Natural killer cell (primary cell): ENCODE measurements at places on chromosomes 3 and 15.

GRCh38 chr15:51505251-51505650 is 117.3 kb downstream of the DMXL2 start:
- DNase-seq = no peak

DNA sequence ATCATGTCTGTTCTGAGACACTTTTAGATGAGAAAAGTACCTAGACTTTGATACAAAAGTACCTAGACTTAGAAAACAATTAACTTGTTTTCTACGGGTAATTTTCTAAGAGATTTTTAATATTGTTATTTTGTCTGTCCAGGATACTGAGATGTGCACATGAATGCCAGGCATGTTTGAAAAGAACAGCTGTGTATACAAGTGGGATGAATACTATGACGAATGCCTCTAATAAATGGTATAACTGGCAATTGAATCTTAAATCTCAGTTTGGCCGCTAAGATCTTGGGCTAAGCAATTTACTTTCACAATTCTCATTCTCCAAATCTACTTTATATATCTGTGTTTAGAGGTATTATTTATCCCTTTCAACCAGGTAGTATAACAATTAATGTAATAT is 207.4 kb downstream of the CBLB start:
- no peak for DNase-seq

DNA sequence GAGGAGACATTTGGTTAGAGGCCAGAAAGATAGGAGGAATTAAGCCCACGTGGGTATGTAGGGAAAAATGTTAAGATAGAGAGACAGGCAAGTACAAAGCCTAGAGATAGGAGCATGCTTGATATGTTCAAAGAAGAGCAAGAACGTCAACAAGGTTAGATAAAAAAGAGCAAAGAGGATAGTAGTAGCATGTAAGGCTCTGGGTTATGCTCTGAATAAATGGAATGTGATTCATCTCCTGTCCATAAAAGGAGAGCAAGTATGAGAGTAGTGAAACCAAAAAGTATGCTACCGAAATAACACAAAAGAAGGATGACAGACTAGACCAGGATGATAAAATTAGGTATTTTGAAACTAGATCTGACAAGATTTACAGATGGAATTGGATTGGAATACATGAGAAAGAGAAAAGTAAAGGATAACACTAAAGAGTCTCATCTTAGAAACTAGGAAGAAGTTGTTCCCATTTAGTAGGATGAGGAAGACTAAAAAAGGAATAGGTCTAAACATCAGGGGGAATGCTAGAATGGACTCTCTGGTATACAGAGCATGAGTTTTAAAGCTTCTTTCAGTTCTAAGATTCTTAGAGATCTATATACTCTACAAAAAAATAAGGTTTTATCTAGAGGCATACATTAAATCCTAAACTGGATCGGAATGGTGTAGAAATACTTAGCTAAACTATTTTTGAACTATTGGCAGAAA is 59.1 kb downstream of the TRPM7 start:
- no peak for DNase-seq

DNA sequence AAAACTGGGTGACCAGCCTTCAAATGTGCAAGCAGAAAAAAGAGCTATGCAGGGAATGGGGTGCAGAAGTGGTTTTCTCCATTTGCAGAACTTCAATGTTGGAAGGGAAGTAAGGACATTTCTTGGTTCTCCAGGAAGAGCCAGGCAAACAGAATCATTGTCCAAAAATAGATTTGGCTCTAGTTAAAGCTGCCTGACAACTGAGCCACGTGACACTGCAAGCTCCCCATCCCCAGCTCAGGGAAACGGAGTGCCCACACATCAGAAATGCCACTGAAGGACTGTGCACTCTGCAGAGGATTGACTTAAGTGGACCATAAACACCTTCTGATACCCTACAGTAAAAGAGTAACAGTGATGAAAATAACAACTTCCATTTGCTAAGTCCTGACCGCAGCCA is 195.6 kb upstream of the NSMCE3 start:
- DNase-seq = no peak

DNA sequence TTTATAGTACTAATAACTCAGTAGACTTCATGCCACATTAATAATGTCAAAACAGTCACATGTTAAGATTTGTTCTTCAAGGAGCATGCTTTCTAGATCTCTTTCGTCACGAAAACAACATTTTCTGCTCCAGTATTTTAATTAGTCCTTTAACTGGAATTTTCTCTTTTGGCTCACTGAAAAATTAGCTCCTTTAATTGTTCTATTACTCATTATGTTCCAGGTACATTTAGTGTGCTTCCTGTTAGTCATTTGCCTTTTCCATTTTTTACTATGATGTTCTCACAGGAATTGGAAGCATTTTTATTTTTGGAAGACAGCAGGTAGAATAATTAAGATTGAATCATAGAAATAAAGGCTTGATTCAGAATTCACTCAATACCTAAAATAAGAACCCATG is 111.2 kb downstream of the SLC9A9 start:
- no peak for DNase-seq

DNA sequence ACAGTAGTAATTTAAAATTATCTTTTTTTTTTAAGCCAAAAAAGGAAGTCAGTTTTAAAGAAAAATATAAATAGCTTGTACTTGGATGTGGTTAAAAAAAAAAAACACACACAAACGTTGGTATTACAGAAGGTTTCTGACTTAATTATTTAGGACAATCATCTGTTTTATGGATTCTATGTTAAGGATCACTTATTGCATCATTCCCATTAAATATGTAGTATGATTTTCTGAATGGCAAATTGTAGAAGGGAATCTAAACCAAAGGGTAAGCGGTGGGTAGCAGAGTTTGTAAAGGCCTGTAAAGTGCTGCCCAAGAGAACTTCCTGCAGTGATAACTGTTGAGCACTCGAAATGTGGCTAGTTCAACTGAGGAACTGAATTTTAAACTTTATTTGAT is 8.0 kb downstream of the SENP2 start:
- DNase-seq = no peak

- no peak for DNase-seq
Measured at GRCh38 chr3:152524198-152525140, 255.7 kb downstream of the MBNL1 start.

GRCh38 chr3:37144806-37145205 is 29.6 kb downstream of the LRRFIP2 start:
- peak; percentile 10 for DNase-seq

DNA sequence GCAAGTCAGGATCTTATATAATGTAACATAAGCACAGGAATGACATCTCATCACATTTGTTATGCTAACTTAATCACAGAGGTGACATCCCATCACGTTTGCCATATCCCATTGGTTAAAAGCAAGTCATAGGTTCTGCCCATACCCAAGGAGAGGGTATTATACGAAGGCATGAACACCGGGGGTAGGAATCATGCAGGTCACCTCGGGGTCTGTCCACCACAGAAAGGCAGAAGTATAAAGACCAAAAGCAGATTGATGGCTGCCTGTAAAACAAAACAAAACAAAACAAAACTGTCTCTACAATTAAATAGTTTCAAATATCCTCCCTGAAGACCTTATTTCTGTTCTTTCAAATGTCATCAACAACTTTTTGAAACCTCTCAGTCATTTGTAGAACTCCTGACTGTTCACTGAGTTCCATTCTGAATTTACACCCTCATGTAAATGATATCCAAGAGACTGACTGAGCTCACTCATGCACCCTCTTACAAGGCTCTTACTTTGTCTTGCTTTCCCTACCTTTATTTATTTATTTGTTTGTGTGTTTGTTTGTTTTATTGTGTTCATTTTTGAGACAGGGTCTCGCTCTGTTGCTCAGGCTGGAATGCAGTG is 22.7 kb upstream of the ZNF639 start:
- DNase-seq = no peak

GRCh38 chr15:92020207-92020606 is 166.7 kb downstream of the SLCO3A1 start:
- no peak for DNase-seq

DNA sequence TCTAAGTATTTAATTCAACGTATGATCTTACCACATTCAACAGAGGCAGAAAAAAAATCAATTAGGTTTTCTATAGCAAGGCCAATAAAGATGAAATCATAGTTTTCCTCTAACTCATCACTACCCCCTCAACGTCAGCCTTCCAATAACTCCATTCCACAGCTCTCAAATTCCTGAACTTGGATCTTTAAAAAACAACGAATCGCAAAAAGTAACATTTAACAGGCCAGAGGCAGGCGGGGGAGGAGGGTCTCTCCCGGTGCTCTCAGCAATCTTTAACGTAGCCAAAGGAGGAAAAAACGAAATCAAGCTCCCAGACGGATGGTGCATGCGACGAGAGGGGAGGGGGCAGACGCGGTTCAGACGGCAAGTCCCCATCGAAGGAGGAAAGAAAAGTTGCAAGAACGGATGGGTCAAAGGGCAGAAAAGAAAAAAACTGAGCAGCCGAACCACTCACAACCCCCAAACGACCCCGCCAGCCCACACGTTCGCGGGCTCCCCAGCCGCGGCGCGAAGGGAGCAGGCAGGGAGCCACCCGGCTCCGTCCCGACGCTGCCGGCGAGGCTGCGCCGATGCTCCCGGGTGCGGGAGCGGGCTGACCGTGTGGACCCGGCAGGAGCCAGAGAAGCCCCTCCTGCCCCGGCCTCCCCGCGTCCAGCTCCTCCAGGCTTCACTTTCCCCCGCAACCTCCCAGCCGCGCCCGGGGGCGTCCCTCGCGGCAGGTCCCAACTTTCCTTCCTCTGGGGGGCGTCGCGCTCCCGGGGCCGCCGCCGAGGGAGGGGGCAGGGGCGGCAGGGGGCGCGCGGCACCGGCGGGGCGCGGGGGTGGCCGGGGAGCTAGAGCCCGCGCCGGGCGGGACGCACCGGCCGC is 703 bp downstream of the PEAK1 start:
- DNase-seq = peak; percentile 53

DNA sequence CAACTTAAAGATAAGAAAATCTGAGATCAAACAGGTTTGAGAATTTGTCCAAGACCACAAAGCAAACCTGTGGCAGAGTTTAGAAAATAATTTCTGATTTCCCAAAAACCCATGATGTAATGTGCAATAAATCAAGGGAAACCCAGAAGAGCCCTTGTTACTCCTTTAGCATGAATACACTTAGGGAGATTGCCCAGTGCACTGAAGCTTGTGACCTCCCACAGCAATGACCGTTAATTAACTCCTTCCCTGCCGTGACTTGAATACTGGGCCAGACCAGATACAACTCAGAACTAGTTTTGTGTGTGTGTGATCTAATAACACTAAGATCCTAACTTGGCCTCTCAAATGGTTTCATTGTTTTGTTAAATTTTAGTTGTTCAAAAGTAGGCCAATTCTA is 2.5 kb downstream of the PRKAR2A start:
- DNase-seq = no peak

- no peak for DNase-seq
Measured at GRCh38 chr3:78605178-78605577, 1162.6 kb downstream of the ROBO1 start.

- no peak for DNase-seq
Measured at GRCh38 chr3:42680271-42680670, 5.1 kb upstream of the KLHL40 start.

DNA sequence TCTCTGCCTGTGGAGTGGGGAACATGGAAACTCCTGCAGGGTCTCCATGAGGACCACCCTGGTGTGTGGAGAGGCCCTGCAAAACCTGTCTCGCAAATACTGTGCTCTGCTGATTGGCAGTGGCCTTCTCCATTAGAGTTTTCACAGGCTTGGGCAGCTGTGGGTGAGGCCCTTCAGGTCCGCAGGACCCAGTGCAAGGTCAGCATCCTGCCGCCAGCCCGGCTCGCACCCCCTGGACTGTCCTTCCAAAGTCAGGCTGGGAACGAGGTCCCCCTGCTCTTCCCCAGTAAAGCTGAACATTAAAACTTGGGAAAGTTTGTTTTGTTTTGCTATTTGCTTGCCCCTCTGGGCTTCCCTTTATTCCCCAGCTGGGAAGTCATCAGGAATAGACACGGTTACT is 85.0 kb upstream of the PLXNA1 start:
- DNase-seq = no peak

DNA sequence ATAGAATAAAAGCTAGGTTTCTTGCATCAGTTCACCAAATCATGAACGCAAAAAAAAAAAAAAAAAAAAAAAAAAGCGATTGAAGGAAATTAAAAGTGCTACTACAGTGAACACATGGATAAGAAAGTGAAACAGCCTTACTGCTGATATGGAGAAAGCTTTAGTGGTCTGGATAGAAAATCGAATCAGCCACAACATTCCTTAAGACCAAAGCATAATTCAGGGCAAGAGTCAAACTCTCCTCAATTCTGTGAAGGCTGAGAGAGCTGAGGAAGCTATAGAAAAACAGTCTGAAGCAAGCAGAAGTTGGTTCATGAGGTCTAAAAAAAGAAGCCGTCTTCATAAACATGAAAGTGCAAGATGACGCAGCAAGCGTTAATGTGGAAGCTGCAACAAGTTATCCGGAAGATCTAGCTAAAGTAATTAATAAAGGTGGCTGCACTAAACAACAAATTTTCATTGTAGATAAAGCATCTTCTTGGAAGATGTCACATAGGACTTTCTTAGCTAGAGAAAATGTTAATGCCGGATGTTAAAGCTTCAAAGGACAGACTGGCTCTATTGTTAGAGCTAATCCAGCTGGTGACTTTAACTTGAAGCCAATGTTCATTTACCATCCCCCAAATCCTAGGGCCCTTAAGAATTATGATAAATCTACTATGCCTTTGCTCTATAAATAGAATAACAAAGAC is 19.2 kb downstream of the P3H2 start:
- DNase-seq = no peak

DNA sequence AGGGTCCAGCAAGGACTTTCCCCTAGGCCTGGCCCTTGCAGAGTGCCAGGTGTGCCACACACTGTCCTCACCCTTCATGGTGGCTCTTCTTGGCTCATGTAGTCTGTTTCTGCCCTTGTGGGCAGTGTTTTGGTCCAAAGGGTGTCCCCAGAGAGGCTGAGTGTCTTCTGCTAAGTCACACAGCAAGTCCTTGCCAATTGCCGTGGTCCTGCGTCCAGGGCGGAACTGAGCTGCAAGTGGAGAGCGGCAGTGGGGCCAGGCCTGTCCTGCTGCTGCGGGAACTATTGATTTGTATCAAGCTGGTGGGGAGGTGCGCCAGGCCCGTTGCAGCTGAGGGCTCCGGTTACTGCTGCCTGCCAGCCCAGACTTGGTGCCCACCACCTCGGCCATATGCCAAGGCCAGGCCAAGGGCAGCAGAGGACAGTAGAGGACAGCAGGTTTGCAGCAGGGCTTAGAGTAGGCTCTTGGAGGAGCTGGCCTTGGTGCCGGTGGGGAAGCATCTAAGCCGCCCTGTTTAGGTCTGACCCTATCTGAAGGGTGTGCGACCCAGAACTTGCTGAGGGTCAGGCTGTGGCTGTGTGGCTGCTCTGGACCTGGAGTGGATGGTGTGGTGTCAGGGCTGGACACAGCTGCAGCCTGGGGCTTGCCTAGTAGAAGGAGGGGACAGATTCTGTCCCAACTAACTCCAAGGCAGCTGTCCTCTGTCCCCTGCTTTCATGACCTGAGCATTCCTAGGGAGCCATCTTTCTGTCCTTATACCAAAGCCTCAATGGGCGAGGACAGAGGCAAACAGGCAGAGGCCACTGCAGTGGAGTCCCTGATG is 4.5 kb downstream of the AMIGO3 start:
- no peak for DNase-seq

DNA sequence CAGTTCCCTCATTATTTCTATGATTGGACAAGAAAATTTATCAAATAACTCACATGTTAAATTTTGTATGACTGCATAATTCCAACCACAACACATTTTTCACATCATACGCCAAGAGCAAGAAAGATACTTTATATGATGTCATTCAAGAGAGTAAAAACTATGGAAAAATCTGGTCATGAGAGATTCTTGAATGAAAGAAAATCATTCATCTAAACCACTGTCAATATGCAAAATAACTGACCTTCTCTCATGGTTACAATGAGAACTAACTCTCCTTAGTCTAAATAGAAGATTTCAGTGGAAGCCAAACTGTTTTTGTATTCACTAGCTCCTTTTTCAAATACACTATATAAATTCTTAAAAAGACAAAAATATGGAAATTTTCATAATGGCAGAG is 124.6 kb downstream of the CBLB start:
- DNase-seq = no peak
